ENCODE measurements at places on chromosomes 16 and 17. TPM values are rescaled to one million over a fixed set of nuclear protein-coding genes. Genes with fewer than 3 reads are reported as not detected.

- DNase-seq = no peak
Observed at GRCh38 chr17:38325221-38325851, 18.4 kb downstream of the GPR179 start.

- DNase-seq = no peak
Observed at GRCh38 chr17:75301502-75302206, 12.4 kb upstream of the SLC25A19 start.

- no peak for DNase-seq
Observed at GRCh38 chr17:57402681-57403180, 146.4 kb downstream of the MSI2 start.

DNA sequence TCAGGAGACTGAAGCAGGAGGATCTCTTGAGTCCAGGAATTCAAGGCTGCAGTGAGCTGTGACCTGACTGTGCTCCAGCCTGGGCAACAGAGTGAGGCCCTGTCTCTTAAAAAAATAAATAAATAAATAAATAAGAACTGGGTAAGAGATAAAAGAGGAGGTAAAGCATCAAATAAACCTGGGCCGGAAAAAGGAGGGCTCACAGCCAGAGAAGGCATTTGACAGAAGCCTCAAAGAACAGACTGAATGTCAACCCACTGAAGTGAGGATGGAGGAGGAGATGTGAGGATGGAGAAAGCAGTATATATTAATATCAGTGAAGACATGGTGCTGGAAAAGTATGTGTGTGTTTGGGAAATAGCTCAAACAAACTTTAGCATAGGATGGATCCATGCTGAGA lies 6.1 kb downstream of the NOG start:
- DNase-seq = no peak

DNA sequence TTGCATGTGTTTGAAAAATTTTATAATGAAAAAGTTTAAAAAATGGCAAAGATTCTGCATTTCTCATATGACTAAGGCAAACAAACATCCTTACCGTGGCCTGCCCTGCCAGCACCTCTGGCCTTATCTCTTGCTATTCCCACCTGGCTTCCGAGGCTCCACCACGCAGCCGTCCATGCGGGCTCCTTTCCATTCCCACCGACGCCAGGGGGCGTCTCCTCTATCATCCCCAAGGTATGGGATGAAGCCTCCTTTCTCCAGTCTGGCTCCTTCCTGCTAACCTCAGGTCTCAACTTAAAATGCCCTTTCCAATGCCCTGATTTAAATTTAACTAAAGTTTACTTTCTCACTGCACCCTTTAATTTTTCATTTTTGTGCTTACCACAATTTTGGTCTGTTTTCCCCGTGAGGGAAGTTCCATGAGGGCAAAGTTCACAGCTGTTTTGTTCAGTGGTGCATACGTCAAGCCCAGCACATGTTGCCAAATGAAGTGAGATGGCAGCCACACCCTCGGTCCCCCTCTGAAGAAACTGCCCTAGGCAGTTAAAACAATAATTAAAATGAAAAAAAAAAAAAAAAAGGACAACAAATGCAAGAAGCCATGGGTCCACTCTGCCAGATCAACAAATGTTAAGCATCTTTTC lies 13.3 kb upstream of the SDK2 start:
- DNase-seq = no peak

DNA sequence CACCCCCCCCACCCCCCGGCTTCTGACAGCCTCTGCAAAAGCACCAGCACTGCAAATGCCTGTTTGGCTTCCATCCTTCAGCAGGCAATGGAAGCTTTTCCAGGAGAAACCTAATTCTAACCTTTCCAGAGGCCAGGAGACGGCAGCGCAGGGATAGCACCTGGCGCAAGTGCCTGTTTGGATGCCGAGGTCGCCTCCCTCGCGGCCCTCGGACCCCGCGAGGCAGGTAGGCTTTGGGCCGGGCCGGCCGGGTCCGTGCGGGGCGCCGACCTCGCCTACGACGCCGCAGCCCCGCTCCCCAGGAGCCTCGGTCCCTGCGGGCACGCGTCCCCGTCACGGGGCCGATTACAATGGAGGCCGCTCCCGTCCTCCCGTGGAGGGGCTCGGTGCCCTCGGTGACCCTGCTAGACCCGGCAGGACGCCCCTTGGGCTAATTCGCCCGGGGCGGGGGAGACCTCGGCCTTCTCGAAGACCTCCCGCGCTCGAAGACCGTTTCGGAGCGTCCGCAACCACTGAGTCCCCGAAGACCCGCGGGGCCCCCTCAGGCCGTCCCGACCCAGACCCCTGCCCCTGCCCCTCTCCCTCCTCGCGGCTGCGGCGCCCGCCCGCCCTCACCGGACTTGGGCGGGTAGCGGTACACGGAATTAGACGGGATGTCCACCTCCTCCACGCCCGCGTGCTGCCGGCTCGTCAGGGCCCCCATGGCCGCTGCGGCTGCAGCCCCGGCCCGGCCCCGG lies 587 bp downstream of the RNF157 start:
- DNase-seq = no peak

Gene FOXN1
- total RNA-seq = not detected

Gene ZNHIT3
- 17.6 TPM for total RNA-seq

Gene TBC1D3D
- total RNA-seq = not detected

- no peak for DNase-seq
Observed at GRCh38 chr17:75754378-75755204, 10.4 kb downstream of the GALK1 start.

GRCh38 chr17:34816848-34817247 lies 144.4 kb downstream of the CCT6B start:
- DNase-seq = no peak

Gene MAPT
- 23.0 TPM for total RNA-seq

DNA sequence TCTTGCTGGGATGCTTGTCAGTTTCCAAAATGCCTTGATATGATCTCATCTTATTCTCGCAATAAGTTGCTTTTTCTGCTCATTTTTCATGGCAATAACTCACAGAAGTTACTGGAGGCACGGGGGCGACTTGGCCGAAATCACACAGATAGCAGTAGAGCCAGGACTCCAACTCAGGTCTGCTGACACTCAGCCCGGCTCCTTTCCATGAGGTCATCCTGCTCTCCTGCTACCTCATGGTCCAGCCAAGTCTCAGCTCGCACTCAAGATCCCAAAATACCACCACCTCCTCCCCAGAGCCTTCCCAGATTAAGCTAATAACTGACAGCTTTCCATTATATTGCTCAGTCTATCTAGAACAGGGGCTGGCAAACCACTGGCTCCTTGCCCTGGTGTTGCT lies 269.5 kb downstream of the MAP2K4 start:
- no peak for DNase-seq

DNA sequence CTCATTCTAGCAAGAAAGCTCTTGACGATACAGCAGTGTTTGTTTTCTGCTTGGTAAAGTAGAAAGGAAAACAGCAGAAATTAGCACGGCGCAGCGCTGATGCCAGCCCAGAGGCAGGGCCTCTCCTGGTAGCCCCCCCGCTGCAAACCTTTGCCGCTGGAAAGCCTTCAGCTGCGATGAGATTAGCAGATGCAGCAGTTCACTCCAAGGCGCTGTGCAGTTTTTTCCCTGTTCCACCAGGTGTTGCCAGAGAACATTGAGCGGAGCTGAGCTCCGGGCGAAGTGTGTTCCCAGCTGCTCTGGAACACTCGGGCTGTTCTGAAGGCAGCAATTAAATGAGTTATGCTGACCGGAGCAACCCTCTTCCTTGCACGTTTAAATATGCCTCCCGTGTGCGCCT lies 72.5 kb downstream of the RBFOX1 start:
- no peak for DNase-seq

GRCh38 chr16:89031715-89032659 lies 55.0 kb upstream of the CBFA2T3 start:
- no peak for DNase-seq

- DNase-seq = no peak
Observed at GRCh38 chr16:4675864-4676786, 17.2 kb upstream of the NUDT16L1 start.

DNA sequence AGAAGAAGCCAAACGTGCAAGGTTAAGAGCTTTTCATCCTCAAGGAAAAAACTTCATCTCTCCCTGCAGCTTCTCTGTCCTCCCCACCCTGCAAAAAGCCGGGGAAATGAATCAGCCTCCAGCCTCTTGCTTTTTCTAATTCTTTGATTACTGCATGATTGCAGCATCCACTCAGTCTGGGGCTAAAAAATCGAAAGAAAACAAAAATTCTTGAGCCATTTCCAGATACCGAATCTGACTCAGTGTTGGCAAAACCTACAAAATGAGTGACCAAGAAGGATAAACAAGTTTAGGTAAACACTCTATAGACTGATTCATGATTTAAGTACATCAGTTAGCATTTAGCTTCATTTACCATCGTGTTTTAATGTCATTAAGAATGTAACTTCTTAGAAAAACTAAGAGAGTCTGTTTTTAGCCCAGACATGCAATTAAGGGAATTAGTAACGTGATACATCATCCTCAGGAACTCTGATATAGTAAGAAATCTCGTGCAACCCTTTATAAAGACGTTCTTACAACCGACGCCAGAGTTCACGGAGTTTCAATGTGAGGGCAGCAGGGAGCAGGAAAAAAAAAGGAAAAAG lies 287.3 kb upstream of the FOXF1 start:
- DNase-seq = no peak

- no peak for DNase-seq
Observed at GRCh38 chr17:75712446-75712845, 8.8 kb upstream of the ITGB4 start.

All from right atrium auricular region (tissue), 2 donors.